Peyer's patch (tissue), 4 donors: ENCODE measurements at places on chromosomes 3 and 15. TPM values are rescaled to one million over a fixed set of nuclear protein-coding genes. Genes with fewer than 3 reads are reported as not detected.

DNA sequence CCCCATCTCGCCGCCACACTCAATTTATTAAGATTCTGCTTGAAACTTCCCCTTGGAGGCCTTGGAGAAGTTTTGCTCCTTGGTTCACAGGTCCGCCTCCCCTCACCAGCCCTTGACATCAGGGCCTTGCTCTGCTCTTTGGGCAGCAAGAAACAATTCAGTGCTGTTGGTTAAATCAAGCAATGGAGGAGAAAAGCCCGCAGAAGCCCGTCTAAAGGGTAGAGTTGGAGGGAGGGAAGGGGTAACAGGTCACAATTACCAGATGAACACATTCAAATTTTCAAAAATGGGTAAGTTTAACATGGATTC, 429 bp downstream of the PARP9 start:
- DNase-seq, result peak; percentile 30

UNC45A gene
- 53.1 TPM for total RNA-seq

GRCh38 chr15:90231028-90232017, 2.4 kb downstream of the CIB1 start:
- peak; percentile 79 for DNase-seq

DNA sequence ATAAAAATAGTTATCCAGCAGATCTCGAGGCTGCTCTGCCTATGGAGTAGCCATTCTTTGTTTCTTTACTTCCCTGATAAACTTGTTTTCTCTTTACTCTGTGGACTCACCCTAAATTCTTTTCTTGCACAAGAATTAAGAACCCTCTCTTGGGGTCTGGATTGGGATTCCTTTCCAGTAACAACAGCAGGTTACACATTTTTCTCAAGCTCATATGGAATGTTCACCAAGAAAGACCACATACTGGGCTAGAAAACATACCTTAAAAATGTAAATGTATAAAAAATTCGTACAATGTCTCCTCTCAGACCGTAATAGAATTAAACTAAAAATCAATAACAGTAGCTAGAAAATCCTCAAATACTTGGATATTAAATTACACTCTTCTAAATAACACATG, 299.2 kb downstream of the CNTN3 start:
- DNase-seq, result no peak

PCSK6 gene
- total RNA-seq, result 10.6 TPM

- no peak for DNase-seq
Observed at GRCh38 chr3:74027121-74027520, 402.4 kb upstream of the PDZRN3 start.

FOXL2NB gene
- total RNA-seq, result not detected

DNA sequence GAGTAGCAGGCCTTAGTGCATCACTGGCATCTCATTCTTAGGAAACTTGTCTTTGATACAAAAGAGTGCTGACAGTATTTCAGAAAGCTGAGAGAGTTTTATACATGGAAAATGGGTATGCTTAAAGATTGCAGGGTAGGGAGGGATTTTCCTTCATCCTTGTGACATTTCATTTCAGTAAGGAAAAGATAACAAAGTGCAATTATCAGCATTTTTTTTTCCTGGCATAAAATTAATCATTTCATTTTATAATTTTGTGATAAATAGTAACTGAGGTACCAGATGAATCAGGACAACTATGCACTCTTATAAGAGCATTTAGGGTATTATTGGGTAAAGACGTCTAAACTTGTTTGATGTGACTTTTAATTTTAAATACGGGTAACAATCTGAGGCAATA, 10.3 kb downstream of the KBTBD8 start:
- no peak for DNase-seq

EOMES gene
- total RNA-seq, result not detected

TTC21A gene
- 8.4 TPM for total RNA-seq

PLCB2 gene
- 12.3 TPM for total RNA-seq

DNA sequence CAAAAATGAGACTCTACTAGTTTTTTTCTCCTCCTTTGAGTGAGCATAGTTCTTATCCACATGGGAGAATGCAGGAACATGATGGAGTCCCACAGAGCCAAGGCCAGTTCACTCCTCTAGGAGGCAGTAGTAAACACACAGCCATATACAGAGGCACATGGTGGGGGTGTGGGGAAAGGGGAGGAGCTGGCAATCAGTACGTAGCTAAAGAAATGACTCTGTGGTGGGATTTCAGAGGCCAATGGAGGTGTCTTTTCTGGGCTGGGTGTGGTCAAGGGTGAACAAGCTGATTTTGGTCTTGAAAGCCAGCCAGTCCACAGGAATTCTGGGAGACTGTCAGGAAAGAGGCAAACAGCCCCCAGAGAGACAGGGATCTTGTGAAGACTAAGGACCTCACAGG, 6.6 kb upstream of the RAB11A start:
- peak; percentile 67 for DNase-seq

- no peak for DNase-seq
Observed at GRCh38 chr15:95375281-95375680, 955.2 kb upstream of the NR2F2 start.

- no peak for DNase-seq
Observed at GRCh38 chr3:171951597-171951996, 87.8 kb upstream of the FNDC3B start.

EHD4 gene
- total RNA-seq, result 30.3 TPM

- no peak for DNase-seq
Observed at GRCh38 chr3:8985411-8985831, 22.1 kb upstream of the RAD18 start.

GRCh38 chr3:157120071-157120892, 39.7 kb downstream of the CCNL1 start:
- peak; percentile 77 for DNase-seq

DNA sequence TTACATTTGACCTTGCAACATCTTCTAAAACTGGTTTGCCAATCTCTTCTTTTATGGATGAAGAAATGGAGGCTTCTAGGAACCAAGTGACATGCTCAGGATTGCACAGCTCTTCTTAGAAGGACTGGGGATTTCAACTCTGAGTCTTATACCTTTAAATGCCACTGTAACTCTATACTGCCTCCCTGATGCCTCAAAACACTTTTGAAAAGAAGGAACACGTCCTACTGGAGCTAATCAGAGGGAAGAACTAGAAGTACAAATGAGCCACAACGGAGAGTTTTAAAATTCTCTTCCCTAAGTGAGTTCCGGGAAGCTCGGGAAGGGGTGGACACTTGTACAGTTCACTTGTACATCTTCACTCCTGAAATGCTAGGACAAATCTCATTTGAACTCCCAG, 949 bp upstream of the MITF start:
- no peak for DNase-seq

DNA sequence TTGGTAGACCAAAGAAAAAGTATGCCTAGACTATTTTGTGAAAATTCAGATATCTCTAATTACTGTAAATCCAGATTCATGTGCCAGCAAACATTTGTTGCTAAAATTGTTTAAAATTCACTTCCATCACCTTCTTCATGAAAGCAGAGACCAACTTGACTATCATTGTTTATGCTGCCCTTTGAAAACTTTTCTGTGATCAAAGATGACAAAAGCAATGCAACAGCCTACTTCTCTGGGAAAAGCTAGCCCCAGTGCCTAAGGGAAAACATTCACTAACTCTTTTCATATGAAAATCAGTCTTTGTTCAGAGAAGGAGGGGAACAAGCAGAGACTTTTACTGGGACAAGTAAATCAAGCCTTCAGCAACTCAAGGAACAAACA, 178.0 kb upstream of the P2RY1 start:
- no peak for DNase-seq

CCDC191 gene
- total RNA-seq, result 25.6 TPM

GRCh38 chr3:81874738-81875137, 113.3 kb upstream of the GBE1 start:
- DNase-seq, result no peak

KNL1 gene
- total RNA-seq, result 6.6 TPM

- no peak for DNase-seq
Observed at GRCh38 chr3:99854756-99855298, 37.2 kb downstream of the CMSS1 start.

EMC7 gene
- 20.5 TPM for total RNA-seq

- no peak for DNase-seq
Observed at GRCh38 chr15:38263996-38264395, 11.4 kb downstream of the SPRED1 start.

DNA sequence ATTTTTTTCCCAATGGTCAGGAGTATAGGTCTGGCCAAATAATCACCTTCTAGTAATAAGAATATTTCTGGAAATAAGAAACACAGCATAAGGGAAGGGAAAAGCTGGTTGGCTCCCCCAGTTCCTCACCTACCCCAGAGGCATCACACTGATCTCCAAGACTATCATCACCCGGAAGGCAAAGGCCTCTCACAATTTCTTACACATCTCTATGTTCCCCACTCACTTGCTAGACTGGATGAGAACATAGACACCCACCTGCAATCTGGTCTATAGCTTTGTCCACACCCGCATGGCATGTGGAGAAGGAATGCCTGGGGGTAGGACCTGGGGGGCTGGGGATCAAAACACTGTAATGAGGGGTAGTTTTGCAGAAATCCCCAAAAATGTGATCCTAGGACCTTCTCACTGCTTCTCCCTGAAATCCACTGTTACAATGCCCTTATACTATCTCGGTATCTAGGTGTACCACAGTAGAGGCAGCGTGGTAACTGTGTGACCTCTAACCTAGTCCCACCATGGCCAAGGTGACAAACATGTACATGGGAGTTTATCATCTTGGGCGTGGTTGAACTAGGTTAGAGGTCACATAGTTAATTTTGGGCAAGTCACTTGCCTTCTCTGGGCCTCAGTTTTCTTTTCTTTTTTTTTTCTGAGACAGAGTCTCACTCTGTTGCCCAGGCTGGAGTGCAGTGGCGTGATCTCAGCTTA, 29.5 kb upstream of the NRROS start:
- DNase-seq, result peak; percentile 32

DNA sequence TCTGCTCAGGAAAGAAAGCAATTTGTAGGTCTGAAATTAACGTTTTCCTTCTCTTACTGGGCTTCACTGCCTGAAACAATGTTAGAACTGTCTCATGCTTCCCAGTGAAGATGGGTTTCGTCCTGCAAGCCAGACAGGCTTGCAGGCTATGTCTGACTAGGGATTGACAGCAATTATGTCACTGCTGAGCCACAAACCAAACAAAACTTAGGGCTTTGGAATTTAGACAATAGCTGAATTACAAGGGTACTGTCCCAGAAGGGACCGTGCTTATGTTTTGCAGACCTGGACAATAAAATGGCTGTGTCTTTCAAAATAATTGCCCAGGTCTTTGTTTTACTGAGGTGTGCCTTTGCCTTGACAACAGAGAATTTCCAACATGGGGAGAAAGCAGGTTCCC, 46.3 kb upstream of the CCDC80 start:
- no peak for DNase-seq

DNA sequence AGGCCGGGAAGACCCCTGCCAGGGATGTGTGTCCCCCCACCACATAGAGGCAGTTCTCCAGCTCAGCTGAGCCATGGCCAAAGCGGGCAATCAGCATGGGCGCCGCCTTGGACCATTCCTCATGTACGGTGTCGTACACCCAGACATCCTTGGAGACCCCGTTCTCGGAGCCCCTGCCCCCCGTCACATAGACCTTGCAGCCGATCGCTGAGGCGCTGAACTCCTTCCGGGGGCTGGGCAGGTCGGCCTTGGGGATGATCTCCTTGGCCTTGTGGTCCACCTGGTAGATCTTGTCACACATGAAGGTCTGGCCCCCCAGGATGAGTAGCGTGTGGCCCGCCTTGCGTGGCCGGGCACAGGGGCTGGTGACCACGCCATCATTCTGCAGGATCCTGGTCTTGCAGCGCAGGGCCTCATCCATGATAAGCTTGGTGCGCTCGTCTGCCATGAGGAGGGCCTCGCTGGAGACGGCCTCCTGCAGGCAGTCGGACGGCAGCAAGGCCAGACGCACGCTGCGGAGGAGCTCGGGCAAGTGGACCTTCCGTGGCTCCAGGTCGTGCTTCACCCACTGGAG, 26.0 kb downstream of the KLHL25 start:
- DNase-seq, result peak; percentile 30

CCR2 gene
- 4.1 TPM for total RNA-seq

CYP8B1 gene
- total RNA-seq, result not detected

DAPK2 gene
- total RNA-seq, result 83.4 TPM

GRCh38 chr3:46994801-46995731, 15.6 kb downstream of the NBEAL2 start:
- peak; percentile 39 for DNase-seq

- DNase-seq, result no peak
Observed at GRCh38 chr3:78951342-78951945, 816.4 kb downstream of the ROBO1 start.

SIDT1 gene
- total RNA-seq, result 62.5 TPM

DNA sequence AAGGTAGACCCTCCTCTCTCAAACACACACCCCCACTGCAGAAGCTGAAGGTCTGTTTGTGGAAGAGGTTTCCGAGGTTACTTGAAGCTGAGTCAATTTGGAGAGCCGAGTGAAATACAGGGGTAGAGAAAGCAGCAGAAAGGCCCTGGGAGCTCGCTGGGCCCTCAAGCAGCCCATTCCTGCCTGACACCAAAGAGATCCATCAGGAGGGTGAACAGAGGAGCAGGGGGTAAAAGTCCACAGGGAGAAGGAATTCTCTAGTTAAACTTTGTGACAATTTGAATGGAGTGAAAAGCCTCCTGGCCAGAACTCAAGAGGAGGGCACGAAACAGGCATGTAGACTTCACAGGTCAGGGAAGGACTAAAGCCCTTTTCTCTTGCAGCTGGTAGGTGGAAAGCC, 13.6 kb upstream of the SLC27A2 start:
- no peak for DNase-seq

SPATA12 gene
- total RNA-seq, result not detected

DNA sequence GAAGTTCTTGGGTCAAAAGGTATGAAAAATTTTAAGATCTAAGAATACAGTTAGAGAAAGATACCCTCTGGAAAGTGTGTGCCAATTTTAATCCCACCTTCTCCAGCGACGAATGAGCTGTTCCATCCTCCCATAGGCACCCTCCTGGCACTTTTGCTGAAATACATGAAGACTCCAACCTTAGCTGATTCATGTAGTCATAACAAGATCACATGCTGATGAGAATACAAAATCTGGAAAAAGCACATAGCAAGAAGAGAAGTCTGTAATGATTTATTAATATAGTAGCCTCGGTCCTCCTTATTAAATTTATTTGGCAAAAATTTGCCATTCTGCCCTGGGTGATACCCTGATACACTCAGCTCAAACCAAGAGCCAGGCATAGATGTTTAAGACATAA, 88.9 kb downstream of the CCR1 start:
- no peak for DNase-seq

NR1I2 gene
- 56.9 TPM for total RNA-seq

LMOD3 gene
- not detected for total RNA-seq

DNA sequence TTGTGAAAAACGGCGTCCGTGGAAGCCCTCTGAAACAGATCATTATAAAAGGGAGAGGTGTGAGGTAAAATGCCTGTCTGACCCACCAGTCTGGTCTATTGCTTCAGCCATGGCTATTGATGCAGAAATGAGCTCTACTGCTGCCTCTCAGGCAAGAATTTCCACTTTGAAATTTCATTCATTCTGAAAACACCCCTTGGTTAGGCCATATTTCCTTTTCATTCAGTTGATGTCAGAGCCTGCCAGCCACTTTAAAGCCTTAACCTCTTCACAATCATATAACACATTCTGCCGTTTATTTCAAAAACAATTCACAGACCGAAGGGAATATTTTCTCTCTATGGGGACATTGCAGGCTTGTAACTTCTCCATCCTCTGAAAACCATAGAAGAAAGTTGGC, 71.9 kb downstream of the FOXB1 start:
- no peak for DNase-seq

CCDC33 gene
- total RNA-seq, result not detected
